HAP-1 (cell line): ENCODE measurements at places on chromosomes 12 and 14.
A peak's percentile ranks its signal among the peaks of the same experiment; 100 is the strongest.

- no peak for DNase-seq
Observed at GRCh38 chr14:100015251-100015655, 50.0 kb upstream of the EVL start.

- peak; percentile 14 for DNase-seq
Observed at GRCh38 chr12:66035288-66035966, 95.1 kb downstream of the LLPH start.

DNA sequence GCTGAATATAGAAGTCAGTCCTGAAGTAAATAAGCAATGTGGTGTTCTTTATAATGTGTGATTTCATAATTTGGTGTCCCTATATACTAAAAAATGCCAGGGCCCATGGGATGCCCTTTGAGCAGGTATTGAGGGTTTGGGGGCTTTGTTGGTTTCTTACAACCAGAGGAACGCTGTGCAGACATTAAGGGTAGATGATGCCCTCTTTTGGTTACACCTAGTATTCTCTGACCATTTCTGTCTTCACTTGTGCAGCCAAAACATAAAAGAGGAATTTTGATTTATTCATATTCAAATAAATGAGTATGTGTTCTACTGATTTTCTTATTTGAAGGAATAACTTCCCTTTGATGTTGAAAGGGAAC, 3.0 kb downstream of the LGR5 start:
- no peak for DNase-seq

DNA sequence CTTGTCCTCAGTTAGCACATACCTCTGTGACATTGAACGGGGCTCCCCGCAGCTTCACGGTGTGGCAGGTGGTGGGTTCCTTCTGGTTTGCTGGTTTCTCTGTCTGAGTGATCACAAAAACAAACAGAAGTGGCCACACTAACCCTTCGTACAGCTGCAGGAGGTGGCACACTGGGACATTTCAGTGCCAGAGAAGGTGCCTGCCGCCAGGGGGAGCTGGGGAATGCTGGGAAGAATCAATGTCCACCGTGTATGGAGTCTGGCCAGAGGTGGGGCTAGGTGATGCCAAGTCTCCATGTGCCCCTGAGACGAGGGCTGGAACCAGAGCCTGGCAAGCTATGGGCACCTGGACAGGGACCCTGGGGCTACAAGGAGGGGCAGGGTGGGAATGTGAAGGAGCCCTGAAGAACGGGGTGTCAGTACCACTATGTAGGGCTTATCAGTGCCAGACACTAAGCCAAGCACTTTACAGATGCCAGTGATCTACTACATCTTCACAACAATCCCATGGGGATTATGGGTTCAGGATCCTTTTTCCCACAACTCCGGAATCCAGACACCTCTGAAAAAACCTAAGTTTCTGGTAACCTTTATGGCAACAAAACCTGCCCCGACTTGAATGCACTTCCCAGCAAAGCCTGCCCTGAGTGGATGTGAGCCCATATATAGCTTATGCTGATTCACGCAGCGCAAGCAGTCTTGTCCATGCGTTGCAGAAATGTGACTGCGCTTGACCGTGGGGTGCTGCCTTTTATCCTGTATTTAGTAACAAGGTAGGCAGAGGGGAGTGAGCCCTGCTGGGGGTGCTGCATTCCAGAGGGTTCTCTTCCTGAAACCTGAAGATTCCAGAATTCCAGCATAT, 10.8 kb downstream of the RBM19 start:
- DNase-seq = no peak

GRCh38 chr12:90896164-90896563, 58.8 kb downstream of the CCER1 start:
- DNase-seq = no peak

DNA sequence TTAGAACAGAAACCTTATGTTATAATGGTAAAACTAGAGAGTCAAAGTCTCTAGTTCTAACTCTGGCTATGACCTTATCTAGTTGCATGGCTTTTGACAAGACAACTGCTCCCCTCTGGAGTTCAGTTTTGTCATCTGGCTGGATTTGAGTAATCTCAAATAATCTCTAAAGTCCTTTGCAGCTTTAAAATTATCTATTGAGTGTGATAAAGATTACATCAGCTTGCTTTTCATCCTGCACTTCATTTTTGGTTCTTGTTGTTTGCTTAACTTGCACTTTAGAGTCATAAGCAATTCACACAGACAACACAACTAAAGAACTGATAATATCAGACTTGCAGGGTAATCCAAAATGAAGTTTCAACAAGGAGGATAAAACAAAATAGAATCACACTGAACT, 2.3 kb downstream of the AKAP5 start:
- DNase-seq = no peak

DNA sequence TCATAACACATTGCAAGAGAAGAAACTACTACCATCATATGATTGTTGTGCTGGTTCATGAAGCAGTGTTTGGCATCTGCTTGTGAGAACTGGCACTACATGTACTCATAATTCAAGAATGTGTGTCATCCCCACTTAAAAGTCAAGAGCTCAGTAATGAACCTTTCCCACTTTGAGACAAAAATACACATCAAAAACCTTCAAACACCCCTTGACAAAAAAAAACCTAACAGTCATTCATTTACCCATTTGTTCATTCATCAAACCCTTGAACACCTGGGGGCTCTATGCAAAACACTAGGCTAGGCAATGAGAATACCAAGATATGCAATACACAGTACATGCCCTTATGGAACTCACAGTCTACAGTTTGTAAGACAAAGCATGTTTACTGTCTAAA, 40.0 kb downstream of the KIF21A start:
- DNase-seq = no peak

DNA sequence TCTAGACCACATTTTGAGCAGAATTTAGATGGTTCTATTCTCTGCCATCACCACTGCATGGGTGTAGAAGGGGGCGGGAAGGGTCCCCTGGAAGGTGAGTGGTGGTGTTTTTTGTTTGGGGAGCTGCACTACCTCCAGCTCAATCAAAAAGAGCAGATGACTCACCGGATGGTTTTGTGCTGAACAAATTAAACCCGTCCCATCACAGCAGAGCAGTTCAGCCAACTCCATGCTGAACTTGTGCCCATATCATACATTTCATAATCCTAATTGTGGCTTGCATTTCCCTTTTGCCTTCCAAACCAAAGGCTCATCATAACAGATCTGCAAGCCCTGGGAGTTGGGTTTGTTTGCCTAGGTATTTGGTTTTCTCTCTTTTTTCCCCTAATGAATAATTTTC, 53.0 kb upstream of the RPH3A start:
- no peak for DNase-seq

GRCh38 chr14:101859958-101860357, 98.4 kb downstream of the PPP2R5C start:
- DNase-seq = no peak

DNA sequence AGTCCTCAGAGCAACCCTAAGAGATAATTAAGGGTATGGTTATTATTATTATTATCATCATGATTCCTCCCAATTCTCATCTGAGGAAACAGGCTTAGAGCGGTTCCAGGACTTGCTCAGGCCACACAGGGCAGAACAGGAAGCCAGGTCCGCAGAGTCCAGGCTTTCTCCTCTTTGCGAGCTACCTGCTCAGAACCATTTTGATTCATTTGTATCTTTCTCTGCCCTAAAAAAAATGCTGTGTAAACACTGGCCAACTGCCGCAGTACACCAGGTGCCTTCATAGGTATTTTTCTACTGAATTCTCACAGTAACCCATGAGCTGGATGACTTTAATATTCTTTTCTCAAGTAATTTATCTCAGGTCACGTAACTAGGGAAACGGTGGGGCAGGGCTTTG, 45.3 kb downstream of the ST8SIA1 start:
- no peak for DNase-seq

GRCh38 chr14:21199611-21200560, 44.0 kb upstream of the OR5AU1 start:
- DNase-seq = no peak

- no peak for DNase-seq
Observed at GRCh38 chr12:47545938-47546609, 159.8 kb downstream of the RPAP3 start.

DNA sequence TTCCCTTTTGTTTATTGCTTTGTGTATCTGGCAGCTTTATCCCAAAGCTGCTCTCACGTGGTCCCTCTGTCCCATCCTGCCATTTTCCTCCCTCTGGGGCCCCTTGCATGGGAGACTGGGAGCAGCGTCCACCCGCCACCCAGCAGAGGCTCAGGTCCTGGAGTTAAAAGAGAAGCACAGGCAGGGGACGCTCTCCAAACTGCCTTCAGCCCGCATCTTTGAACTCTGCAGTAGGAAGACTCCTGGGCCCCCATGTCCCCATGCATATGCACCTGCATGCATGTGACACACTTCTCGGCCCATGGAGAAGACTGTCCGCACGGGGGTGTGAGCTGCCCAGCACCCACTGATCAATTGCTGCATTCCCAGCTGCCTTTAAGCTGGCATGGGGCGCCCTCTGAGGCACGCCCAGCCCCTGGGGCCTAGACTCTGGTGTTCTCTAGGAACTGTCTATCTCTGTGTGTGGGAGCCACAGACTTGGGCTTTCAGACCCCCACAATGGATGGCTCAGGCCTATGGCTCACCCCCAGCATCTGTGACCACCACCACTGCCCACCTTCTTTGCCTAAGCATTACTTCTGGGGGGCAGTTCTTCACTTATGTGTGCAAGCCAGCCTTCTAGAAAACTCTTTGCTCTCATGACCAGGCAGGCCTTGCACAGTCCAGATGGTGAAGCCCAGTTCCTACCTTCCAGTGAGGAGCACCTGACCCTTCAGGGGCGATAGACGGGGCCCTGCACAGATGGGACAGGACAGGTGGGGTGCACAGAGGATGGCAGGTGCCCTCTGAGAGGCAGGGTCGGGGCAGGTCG, 96.1 kb upstream of the DIO3 start:
- no peak for DNase-seq

DNA sequence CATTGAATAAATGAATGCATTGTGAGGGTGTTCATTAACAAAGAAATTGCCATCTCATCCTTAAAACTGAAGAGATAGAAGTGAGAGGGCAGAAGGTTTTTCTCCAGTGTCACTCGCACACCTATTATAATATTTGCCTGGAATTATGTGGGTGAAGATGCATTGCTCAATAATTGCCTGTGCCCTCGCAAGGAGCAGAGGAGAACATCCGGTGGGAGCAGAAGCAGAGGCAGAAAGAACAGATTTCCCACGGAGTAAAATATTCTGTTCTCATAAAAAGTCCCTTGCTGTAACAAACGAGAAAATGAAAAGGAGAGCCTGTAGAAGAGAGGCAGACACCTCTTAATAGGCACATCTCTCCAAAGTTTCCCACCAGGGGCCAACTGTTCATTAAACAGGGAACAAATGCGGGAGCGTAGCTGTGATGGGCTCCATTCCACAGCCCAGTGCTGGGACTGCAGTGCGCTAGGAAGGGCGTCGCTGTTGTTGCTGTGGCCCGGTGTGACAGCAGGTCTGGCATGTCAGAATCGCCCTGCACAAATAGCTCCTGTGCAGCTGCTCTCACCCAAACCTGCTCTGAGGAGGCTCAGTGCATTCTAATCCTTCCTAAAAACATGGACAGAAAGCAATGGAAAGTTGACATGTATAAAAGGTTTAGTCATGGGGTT, 359.8 kb downstream of the APAF1 start:
- DNase-seq = no peak

DNA sequence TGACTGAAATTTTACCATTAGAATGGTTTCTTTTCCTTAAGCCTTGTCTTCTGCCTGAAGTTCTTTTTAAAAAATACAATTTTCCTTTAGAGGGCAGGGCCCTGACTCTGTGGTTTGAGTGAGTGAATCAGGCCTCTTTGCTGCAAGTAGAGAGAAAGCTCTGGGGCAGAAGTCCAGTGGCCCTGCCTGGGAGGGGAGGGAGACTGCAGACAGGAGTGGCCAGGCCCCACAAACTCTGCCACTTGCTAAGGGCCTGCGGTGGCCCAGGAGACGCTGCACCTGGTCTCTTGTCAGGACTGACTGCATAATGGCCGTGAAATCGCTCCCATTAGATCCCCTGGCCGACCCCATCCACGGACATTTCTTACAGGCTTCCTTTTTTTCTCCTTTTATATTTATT, 25.5 kb downstream of the TSPAN11 start:
- peak; percentile 3 for DNase-seq

DNA sequence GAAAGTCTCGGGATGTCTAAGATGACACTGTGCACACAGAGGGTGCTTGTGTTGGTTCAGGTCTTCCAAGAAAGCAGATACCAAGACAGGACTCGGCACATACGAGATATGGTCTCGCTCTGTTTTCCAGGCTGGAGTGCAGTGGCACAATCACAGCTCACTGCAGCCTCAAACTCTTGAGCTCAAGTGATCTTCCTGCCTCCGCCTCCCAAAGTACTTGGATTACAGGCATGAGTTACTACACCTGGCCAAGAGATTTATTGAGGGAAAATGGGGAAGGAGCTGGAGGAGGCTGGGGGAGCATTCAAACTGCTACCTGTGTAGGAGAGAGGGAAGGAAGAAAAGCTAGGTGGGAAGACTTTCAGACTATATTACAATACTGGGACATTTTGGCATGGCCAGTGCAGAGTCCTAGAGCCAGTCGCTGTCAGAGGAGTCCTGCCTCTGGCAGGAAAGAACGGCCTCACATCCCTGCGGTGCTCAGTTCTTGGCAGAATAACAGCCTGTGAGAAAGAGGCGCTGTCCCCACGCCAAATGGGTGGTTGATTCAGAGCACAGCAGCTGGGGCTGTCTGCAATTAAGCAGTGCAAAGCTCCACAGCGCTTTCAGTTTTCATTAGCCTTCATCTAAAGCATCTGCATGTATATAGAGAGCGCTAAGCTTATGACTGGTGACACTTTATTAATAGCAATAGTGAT, 18.3 kb downstream of the SLC17A8 start:
- DNase-seq = no peak

DNA sequence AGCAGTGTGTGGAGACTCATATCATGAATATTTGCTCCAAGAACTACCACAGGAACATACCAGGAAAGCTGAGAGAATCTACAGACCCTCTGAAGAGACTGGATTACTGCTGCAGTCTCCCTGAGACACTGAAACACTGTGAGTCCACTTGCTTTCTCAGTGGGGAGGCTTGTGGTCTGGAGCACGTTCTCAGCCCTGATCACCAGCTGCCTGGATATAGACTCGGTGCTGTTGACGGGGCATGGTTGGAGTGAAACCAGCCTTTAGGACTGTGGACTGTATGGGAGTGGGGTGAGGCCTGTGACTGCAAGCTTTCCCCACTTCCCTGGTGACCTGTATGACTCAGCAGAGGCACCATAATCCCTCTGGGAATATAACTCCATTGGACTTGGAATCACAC, 525.8 kb upstream of the FBXO33 start:
- DNase-seq = no peak

GRCh38 chr14:48546996-48547395, 871.6 kb upstream of the MDGA2 start:
- no peak for DNase-seq

DNA sequence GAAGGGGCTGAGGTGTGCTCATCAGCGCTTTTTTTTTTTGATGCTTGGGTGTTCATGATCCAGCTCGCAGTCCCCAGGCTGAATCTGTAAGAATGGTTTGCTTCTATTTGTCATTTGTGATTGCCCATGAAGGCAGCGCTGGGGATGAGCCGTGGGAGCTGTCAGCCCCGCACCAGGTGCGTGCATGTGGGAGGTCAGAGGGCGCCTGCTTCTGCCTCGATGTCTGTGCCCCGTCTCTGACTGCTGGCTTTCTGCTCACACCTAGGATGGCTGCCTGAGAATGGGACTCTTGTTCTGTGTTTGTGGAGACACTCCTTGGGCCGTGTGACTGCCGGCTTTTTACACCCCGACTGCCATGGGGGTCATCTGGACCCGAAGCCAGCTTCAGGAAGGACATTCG, 141.2 kb upstream of the RTL1 start:
- DNase-seq = no peak
